Activated CD4-positive, alpha-beta T cell treated with anti-CD3 and anti-CD28 coated beads for 24 hours (primary cell): ENCODE measurements at places on chromosomes 1 and 21.

GRCh38 chr1:62276791-62277190 is 42.4 kb downstream of the KANK4 start:
- no peak for DNase-seq

GRCh38 chr1:118504221-118504644 is 319.2 kb upstream of the SPAG17 start:
- no peak for DNase-seq

DNA sequence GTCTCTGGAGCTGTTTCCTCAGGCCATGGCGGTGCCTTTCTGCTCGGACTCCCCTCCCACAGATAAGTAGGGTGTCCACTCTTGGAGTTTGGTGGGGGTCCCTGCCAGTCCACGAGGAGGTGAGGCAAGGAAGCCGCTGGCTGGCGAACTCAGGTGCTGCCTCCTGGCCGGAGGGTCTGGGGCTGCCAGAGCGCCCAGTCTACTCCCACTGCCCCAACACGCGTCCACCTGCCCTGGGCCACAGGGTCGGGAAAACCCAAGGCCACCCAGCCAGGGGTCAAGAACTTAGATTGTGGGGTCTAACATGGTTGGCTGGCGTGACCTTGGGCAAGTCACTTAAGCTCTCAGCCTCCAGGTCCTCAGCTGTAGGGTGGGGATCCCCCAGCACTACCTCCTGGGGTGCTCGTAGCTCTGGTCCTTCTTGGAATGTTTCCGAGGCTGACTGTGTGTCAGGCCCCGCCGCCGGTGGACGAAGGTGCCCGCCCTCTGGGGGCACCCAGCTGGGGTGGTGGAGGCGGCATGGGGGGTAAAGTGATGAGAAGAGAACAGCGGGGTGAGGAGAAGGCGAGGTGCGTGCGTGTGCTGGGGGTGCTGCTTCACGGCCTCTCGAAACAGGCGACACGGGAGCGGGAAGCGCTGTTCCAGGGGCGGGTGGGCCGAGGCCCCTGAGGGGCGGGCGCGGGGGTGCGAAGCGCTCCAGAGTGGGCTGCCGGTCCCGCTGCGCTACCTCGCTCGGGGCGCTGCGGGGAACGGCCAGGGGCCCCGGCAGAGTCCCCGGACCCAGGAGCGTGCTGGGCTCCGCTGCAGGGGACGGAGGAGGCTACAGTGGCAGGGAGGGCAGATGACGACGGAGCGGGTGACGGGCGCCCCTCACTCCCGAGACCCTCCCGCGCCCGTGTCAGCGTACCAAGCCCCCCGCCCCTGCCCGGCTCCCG is 1.2 kb downstream of the SH2D5 start:
- DNase-seq: no peak

- no peak for DNase-seq
Observed at GRCh38 chr1:18473195-18473815, 7.4 kb upstream of the KLHDC7A start.

- DNase-seq: no peak
Observed at GRCh38 chr1:221448585-221449175, 293.2 kb downstream of the DUSP10 start.

- DNase-seq: no peak
Observed at GRCh38 chr1:55507578-55507931, 292.4 kb upstream of the USP24 start.

- DNase-seq: no peak
Observed at GRCh38 chr1:24644100-24644384, 940 bp downstream of the SRRM1 start.

DNA sequence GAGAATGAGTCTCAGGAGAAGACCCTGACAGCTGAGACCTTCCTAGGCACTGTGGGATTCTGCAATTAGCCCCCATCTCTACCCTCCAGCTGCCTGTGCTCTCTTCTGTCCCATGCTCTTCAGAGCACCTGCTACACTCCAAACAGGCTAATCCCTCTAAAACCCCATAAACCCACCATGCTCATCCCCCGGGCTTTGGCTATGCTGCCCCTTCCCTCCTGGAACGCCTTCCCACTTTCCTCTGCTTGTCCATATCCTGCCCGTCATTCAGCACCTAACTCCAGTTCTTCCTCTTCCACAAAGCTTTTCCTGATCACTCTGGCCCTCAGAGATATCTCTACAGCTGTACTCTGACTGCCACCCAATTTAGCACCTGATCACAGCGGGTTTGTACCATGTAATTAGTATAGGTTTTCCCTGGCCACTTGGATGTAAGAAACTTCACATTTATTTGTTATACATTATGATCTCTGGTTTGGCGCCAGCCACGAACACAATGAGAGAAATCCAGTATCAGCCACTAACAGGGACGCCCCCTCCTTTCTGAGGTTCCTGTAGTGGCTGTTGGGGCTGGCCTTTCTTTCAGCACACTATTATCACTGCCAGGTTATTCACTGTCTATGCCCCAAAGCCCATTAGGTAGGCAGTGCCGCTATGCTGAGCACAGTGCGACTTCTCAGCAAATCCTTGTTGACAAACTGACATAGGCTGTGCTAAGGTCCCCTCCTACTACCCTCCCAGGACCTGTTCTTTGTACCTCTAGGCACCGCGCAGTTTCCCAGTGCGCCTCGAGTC is 45.1 kb downstream of the CDC7 start:
- no peak for DNase-seq

DNA sequence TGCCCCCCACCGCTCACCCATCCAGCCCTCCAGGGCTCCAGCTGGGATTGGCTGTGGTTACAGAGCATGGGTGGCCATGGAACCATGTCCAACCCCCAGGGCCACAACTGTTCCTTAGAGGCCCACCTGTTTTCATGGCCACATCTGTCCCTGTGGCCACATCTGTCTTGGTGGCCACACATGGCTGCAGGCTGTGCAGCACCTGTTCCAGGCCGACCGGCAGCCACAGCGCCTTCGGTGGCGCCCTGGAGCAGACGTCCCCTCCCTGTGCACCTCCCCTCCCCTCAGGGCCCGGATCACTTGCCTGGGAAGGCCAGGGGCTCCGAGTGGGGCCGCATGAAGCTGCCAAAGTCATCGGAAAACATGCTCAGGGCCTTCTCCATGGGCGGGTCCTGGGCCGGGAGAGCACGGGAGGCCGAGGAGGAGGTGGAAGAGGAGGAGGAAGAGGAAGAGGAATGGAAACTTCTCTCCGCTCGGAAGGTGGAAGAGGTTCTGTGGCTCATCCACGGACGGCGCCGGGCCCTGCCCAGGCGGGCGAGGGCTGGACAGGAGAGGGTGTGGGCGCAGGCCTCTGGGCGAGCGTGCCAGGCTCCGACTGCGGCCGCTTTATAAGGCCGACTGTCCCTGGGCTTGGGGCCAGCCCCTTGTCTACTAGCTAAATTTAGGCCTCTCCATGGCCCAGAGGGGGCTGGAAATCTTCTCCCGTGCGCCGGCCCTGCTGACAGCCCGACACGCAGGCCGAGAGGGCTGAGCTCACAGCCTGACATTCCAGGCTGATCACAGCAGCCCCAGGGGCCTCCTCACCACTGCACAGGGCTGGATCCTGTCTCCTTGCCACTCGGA is at the start of gene HSPB7:
Gene HSPB7 (minus strand): TSS at position 583 of the 843 bp plus-strand sequence. CDS start 80 bp downstream, at position 503.
- no peak for DNase-seq

DNA sequence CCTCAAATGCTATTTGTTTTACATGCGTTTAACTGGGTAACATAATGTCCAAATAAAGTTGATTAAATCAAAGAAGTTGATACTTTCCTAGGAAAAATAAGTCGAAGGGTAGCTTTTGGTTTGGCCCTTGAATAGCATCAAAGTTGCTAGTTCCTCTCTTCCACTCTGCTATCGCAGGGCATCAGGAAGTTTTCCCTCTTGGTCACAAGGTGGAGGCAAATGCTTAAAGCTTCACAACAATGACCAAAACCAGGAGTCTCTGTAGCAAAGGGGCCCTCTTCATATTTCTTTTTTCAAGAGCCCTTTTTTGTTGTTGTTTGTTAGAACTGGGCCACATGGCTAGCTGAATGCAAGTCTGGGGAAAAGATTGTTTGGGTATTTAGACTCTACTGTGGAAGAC is 668.4 kb downstream of the KCNT2 start:
- no peak for DNase-seq

DNA sequence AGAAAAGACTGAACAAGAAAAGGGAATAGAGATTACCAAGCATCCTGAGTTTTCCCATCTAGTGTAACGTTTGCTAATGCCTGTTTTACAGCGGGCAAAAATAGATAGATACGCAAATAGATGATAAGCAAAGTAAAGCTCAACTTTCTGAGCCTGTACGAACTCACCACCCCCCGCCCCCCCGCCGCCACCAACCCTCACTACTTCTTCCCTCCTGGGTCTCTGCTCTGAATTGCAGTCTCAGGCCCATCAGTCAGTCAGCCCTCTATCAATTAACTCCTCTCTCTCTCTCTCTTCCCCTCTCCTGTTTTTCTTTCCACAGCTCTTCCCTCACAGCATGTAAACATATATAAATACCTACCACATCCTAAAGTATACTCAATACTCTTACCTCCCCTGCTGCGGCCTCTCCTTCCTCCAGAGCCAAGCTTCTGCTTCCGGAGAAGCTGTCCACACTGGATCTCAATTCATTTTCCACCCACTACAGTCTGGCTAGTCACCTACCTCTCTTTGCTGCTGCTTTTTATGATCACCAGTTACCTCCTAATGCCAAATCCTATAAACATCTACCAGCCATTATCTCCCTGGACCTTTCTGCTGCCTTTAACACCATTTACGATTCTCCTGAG is 64.6 kb downstream of the CAPN2 start:
- no peak for DNase-seq

GRCh38 chr21:43871487-43871886 is 6.5 kb downstream of the AGPAT3 start:
- DNase-seq: no peak

DNA sequence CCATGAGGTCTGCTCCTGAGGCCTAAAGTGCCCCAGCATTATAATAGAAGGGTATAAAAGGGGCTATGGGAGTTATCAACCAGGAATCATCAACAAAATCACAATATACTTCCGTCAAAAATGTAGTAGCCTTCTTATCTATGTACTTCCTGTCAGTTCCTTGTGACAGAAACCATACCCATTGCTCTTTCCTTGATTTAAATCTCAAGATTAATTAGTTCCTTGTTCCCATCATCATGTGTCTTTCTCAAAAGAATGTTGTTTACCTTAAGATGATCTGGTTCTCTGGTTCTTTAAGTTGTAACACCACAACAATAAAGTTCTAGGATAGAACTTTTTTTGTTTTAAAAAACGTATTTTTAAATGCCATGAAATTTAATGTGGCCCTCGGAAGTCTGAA is 833.3 kb downstream of the LTN1 start:
- DNase-seq: no peak

DNA sequence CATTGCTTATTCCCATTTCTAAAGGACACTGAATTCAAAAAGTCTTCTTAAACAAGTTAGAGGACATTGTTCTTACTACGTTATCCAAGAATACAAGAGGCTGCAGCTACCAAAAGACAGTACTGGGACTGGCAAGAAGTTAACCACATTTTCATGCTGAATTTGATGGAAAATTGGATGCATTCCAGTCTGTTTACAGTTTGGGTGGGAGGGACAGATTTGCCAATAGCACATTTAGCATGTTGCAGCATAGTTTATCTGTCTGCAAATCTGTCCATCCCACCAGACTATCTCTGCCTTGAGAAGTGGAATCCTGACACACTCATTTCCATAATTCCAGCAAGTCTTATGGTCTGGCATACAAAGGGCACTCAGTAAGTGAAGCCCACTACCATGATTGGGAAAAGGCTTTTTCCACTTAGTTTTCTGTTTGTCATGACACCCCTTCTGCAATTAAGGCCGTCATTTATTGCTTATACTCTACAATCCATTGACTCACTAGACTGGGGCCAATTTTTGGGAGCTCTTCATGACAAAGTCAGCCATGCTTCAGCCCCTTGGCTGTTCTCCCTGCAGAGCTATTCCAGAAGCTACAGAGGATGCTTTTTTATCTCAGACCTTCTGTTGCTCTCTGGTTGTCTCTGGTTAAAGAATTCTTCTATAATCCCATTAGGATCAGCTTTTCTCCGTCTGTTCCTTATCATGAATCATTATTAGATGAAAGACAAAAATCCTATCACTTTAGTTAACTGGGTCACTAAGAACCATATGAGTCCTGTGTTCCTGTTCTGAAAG is 355.8 kb upstream of the PTBP2 start:
- DNase-seq: no peak

DNA sequence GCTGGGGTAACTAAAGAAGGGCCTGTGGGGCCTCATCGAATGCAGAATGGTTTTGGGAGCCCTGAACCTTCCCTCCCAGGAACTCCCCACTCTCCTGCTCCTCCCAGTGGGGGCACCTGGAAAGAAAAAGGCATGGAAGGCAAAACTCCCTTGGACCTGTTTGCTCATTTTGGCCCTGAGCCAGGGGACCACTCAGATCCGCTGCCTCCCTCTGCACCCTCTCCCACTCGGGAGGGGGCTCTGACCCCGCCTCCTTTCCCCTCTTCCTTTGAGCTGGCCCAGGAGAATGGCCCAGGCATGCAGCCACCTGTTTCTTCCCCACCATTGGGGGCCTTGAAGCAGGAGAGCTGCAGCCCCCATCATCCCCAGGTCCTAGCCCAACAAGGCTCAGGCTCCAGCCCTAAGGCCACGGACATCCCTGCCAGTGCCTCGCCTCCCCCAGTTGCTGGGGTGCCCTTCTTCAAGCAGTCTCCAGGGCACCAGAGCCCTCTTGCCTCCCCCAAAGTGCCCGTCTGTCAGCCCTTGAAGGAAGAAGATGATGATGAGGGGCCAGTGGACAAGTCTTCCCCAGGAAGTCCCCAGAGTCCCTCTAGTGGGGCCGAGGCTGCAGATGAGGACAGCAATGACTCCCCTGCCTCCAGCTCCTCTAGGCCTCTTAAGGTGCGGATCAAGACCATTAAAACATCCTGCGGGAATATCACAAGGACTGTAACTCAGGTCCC is 4.7 kb downstream of the ZNF687 start:
- DNase-seq: no peak

GRCh38 chr1:111032295-111032897 is 68.7 kb upstream of the LRIF1 start:
- no peak for DNase-seq

GRCh38 chr1:20160034-20160433 is 20.9 kb downstream of the PLA2G2F start:
- DNase-seq: no peak

DNA sequence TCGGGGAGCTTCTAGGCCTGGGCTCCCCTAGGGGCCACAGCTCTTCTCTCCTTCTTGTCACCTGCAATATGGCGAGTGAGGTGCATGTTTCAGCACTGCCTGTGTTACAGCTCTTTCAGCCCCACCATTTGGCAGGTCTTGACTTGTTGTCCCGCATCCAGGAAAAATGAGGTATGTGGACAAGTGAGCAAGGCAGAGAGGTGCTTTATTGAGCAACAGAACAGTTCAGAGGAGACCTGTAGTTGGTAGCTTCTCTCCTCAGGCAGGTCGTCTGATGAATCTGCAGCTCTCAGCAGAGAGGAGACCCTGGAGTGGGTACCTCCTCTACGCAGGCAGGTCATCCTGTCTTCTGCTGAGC is 208.2 kb upstream of the USP25 start:
- no peak for DNase-seq

- DNase-seq: no peak
Observed at GRCh38 chr1:16356867-16357266, 4.6 kb upstream of the FBXO42 start.

- no peak for DNase-seq
Observed at GRCh38 chr1:67980028-67980427, 70.4 kb downstream of the DIRAS3 start.

GRCh38 chr21:45297869-45298268 is 10.2 kb upstream of the POFUT2 start:
- DNase-seq: no peak
